ENCODE measurements at places on chromosomes 5 and 9.

DNA sequence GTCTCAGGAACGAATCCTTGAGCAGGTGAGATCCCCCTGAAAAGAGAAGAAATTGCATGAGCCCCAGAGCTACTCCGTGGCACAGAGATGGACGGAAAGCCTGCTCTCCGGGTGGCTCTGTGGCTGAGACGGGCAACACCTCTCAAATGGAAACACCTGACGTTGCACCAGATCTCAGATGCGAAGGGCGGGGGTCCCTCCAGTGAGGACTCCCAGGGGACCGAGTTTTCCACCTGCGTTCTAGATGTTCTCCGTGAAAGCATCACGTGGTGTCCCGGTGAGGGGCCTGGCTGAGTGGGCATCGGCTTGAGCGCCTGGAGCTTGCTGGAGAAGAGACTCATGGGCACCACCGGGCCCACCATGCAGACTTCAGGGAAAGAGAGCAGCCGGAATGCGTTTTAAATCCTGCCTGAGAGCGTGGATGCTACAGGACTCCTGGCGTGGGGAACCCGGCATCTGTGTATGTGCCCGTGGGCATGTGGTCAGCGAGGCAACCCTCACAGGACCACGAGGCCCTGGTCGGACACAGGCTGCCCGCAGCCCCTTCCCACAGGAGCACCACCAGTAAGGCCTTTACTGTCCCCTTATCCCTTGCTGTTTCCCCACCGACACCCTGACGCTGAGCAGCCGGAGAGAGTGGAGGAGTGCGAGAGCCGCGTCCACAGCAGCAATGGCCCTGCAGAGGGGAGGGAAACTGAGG lies 378.4 kb upstream of the IRX4 start:
- no peak for DNase-seq

- DNase-seq: no peak
These were observed 59.0 kb downstream of the IARS1 start for GRCh38 chr9:92234514-92234913.

GRCh38 chr9:114000671-114001409 lies 77.3 kb downstream of the AMBP start:
- DNase-seq: no peak

GRCh38 chr9:134781591-134782302 lies 98.9 kb upstream of the FCN2 start:
- no peak for DNase-seq

DNA sequence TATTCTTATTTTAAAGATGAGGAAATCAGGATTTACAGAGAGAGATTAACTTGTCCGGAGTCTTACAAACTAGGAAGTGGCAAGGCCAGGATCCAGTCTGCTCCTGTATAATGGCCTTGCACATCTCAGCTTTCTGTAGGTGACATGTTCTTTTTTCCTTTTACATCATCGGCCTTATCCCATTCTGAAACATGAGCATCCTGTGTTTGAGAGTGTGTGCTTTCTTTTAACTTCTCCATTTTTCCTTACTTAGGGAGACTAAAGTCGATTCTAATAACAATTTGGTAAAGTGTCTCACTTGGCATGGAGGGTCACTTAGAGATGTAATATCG lies 214.6 kb downstream of the CD180 start:
- no peak for DNase-seq

DNA sequence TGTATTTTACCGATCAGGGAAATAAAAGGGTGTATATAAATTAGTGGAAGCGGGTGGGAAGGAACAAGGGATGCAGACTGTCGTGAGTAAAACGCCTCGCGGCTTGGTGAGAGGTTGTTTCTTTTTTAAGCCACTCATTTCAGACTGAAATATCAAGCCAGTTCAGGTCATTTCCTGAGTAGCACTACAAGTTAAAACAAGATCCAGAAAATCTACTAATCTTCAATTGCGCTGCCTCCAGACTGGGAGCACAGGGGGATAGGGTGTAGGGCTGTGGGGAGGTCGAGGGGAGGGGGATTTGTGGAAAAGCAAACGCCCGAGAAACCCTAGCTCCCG lies 140.8 kb downstream of the TSSK1B start:
- no peak for DNase-seq

- no peak for DNase-seq
These were observed 96.7 kb upstream of the SEMA6A start for GRCh38 chr5:116671211-116671736.

- DNase-seq: no peak
These were observed 246.8 kb upstream of the TUT7 start for GRCh38 chr9:86600977-86601376.

DNA sequence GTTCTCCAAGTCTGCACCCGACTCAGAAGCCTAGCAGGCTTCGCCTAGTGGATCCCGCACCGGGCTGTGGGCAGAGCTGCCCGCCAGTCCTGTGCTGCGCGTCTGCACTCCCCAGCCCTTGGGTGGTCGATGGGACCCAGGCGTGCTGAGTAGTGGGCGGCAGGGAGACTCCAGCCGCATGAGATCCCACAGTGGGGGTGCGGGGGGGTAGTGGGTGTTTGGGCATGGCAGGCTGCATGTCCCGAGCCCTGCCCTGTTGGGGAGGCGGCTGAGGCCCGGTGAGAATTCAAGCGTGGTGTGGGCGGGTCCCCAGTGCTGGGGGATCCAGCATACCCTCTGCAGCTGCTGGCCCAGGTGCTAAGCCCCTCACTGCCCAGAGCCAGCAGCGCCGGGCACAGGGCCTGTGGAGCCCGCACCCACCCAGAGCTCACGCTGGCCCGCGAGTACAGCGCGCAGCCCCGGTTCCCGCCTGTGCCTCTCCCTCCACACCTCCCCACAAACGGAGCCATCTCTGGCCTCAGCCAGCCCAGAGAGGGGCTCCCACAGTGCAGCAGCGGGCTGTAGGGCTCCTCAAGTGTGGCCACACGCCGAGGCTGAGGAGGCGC lies 53.9 kb upstream of the BNC2 start:
- DNase-seq: no peak

All from thoracic aorta (tissue), 2 donors.